ENCODE measurements at places on chromosomes 6 and 20.

- DNase-seq = no peak
Measured at GRCh38 chr20:3603108-3603507, 60.1 kb downstream of the GFRA4 start.

- no peak for DNase-seq
Measured at GRCh38 chr6:12935637-12936036, 219.1 kb downstream of the PHACTR1 start.

DNA sequence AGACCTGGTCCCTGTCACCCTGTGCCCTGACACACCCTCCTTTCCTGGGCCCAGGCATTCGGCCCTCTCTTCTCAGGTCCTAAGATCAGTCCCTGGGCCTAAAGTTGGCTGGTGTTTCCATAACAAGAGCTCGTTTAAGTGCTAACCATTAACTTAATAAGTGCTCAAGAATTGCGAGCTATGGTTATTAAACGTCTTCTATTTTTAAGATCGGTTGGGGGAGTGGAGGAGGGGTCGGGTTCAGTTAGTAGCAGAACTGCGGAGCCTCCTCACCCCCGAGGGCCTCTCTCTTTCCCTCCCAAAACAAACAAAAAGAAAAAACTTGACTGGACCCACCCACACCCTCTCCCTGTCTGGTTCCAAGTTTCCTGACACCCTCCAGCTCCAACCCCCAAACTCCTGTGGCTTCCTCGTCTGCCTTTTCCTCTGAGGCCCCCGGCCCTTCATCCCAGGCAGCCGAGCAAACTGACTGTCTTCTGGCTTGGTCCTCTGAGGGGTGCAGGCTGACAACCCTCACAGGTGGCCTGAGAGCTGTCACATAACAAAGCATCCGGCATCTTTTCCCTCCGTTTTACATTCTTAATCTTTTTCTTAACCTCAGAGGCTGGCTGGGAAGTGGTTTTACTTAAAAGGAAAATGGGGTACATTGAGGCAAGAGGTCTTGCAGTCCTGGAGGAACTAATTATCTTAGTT is 2.0 kb downstream of the STK35 start:
- DNase-seq = peak; percentile 12

GRCh38 chr6:161181121-161181520 is 92.7 kb downstream of the AGPAT4 start:
- DNase-seq = no peak

DNA sequence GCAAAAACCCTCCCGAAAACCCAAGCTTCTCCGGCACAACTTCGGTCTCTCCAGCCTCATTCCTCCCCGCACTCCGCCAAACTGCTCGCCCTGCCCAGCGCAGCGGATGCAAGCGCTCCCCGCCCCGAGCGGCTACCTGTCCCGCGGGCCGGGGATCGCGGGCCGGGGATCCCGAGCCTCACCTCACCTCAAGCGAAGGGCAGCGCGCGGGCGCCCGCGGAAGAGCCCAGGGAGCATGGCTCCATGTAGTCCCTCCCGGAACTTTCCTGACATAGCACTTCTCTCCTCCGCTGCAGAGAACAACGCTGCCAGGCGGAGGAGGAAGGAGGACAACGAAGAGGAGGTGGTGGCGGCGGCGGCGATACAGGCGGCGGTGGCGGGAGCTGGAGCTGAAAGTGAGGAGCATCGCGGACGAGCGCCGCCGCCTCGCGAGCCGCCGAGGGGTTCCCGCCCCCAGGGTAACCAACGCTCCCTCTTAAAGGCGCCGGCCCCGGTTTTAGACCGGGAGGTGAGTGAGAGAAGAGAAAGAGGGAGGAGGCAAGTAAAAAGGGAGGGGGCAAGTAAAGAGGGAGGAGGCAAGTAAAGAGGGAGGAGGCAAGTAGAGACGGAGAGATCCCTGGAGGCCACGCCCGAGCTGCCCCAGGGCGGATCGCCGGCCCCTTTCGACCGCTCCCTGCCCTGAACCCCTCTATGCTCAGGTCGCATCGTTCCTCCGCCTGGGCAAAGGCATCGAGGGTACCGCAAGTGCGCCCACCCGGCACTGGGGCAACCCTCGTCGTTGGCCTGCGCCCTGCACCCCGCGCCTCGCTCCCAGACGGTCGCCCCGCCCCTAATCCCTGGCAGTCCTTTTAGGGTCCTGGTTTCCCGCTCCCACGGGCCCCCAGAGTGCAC is at the start of gene GPR63:
GPR63 (minus strand) TSS at position 397 of the 891 bp plus-strand sequence. CDS start 37,746 bp downstream, outside the sequence.
- DNase-seq = peak; percentile 85
